Stimulated activated naive CD8-positive, alpha-beta T cell treated with anti-CD3 and anti-CD28 coated beads, Interleukin-15, Interleukin-2, amounts not matched to agents 100 U/mL and 50 U/mL, for 24 hours (primary cell): ENCODE measurements at places on chromosomes 2 and 18.

DNA sequence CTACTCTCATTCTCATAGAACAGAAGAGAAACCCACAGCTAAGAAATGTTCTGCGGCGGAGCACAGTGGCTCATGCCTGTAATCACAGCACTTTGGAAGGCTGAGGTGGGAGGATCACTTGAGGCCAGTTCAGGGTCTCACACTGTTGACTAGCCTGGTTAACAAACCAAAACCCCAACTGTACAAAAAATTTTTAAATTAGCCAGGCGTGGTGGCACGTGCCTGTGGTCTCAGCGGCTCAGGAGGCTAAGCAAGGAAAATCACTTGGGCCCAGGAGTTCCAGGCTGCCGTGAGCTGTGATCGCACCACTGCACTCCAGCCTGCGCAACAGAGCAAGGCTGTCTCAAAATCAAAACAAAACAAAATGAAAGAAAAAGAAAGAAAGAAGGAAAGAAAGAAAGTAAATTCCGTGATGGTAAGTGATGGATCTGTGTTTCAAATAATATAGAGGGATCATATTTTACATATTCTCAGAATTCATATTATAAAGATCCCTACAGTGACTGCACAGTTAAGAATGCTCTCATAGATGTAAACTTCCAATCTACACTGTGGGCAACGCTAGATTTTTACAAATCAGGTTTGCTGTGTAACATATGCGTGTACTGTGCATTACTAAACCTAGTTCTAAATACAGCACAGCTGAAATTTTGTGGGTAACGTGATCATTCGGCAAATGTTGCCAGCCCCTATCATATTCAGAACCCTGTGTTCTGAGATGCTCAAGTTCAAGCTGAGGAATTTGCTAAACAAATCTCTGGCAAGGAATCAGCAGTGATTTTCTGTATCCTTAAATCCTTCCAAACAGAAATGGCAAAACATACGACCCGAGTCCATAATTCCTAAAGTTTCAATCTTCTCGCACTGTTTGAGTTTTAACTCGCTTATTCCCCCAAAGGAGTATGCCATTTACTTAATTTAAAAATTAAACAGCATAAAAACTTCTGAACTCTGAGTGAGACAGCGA is 1.2 kb upstream of the RAB12 start:
- no peak for DNase-seq

DNA sequence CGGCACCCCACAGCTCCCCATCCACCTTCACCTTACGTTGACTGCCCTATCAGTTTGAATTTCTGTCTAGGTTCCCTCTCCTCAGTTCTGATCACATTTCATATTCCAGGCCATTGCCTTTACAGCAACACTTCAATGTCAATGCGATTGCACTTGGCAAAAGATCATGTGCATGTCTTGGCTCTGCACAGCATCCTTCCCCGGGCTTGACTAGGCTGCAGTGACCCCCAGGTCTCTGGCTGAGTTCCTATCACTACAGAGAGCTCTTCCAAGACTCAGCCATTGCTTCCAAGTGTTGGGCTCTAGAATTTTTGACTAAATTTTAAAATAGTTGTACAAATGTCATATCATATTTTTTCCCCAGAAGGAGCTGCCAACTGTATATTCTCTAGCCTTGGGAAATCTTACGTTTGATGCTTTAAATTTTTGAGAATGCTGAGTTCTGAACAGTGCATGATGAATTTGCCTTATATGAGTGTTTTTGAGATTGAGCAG is 103.8 kb upstream of the NEDD4L start:
- no peak for DNase-seq

GRCh38 chr18:74644713-74645112 is 47.0 kb downstream of the ZNF407 start:
- no peak for DNase-seq

DNA sequence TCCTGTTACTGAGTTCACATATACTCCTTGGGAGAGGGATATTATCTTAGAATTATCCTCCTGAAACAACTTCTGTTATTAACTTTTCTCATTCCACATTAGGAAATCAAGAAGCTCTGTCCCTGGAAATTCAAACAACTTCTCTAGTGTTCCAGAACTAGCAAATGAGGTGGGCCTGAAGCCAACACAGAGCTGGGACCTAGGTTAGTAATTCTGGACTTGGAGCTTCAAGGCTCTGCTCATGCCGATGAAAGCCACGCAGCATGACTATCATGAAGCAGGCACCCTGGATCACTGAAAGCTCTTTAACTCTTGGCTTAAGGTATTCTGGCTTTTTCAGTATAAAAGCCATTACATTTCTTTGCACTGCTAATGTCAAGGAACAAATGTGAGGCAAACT is 242.7 kb downstream of the TGIF1 start:
- DNase-seq = no peak

GRCh38 chr18:62585274-62586150 is 62.7 kb downstream of the ZCCHC2 start:
- DNase-seq = peak; percentile 57

GRCh38 chr18:60411715-60412114 is 39.1 kb upstream of the MC4R start:
- DNase-seq = no peak

DNA sequence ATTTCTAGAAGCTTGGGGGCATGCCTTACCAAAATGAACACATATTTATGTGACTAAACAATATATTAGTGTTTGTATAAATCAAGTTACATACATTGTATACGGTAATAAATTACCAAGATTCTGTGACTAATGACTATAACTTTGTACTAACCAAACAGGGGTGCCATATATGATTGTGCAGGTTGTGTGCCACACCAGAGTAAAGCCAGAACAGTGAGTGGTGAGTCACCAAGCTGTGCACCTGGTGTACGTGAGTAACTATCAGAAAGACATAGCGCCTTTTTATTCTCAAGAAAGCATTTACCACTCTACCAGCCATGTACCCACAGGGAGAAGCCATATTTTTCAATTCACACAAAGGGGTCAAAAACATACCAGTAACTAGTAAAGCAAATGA is 453.2 kb upstream of the PIK3C3 start:
- DNase-seq = no peak

DNA sequence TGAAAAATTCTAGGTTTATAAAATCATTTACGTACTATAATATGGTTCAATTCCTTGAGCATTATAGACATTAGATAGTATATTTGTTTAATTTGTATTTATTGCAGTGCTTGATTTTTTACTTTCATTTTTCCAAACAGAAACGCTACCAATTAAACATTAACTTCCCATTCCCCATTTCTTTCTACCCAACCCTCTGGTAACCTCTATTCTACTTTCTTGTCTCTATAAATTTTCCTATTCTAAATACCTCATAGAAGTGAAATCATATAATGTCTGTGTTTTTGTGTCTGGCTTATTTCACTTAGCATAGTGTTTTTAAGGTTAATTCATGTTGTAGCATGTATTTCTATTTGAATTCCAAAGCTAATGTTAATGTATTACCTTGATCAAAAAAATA is 11.6 kb upstream of the SLC39A10 start:
- DNase-seq = no peak

GRCh38 chr2:98643496-98644100 is 35.2 kb downstream of the UNC50 start:
- no peak for DNase-seq

GRCh38 chr2:210199186-210199765 is 26.0 kb downstream of the ACADL start:
- no peak for DNase-seq

DNA sequence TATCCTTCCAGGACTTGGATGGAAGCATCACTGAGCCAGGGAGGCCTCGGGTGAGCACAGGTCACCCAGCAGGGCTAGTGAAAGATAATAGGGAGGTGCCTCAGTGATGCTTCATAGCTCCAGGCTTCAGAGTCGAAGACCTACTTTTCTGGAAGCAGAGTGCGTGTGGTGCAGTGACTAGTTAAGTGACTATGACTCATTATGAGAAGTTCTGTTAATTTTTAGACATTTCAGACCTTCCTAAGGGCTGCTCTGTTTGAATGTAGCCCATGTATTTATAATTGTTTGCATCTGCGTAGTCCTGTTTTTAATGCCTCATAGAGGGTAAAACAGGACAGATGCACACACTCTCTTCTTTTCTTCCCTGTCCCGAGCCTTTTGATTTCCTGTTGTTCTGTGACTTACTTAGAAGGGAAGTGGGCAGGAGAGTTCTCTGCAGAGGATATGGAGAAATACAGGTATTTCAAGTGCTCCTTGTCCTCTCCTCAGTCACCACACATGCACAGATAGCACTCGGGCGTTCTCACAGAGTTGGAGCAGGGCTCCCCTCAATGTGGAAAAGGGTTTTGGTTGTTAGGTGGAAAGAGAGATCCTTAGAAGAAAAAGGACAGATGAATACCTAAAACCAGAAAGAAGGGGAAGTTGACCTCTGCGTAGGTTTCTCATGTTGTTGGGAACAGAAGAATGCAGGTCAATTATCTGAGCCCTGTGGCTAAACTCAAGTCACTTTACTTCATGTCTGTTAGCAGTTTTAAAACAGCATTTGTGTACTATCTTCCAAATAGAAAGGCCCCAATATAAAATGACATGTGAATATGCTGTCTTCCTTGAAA is 34.7 kb downstream of the RALB start:
- DNase-seq = peak; percentile 15

- DNase-seq = no peak
Measured at GRCh38 chr2:15754703-15755099, 163.0 kb downstream of the DDX1 start.

DNA sequence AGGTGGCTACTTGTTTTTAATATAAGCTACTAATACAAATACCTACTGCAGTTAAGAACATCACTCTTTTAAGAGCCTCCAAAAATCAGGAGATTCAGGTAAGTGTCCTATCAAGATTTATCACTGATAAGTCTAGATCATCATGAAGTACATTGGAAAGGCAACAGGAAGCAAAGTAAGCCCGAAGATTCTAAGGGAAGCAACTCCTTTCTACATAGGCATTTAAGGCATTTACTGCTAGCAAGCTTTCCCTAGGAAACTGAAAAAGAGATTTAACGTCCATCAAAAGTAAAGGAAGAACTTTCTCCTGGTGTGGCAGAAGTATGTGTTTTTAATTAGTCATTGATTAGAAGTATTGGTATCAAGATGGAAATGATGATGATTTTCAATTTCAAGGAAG is 3.7 kb downstream of the STK17B start:
- no peak for DNase-seq

DNA sequence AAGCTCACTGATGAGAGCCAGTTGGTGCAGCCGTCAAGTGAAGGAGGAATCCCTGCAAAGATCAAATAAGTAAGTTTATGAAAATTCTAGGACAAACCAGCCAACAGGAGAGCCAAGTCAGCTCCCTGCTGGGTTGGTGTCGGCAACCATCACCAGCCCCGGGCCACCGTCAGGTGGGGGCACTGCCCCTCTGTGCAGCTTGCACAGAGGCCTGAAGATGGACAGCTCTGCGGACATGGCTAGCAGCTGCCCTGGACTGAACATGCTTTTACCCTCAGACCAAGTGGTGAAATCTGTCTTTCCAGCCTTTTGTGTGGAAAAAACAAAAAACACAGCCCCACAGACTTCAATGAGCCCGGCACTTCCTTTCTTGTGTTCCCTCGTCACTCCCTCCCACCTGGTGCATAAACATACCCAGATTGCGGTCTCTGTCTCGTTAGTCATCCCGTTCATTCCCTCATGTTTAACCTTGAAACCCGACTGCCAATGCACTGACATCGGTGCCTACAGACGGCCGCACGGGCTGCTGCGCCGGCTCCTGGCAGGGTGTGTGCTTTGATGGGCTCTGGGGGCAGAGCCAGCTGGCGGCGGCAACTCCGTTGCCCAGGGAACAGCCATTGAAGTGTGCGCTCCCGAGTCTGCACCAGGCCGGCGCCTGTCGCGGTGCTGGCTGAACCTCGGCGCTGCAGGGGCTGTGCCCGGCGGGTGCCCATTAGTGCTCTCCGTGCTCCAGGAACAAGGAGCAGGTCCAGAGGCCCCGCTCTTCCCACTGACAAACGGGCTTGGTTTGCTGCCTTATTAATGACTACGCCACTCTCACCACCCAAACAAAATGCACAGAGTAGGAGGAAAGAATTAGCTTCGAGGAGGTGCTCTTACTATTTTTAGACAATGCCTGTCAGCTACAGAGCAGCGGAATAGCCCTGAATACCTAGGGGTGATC is 95.3 kb downstream of the EIPR1 start:
- DNase-seq = no peak

- no peak for DNase-seq
Measured at GRCh38 chr2:169649278-169649677, 44.9 kb downstream of the CFAP210 start.

- no peak for DNase-seq
Measured at GRCh38 chr2:235170536-235171521, 219.0 kb downstream of the SH3BP4 start.

GRCh38 chr2:157447741-157448140 is 3.9 kb upstream of the CYTIP start:
- no peak for DNase-seq

DNA sequence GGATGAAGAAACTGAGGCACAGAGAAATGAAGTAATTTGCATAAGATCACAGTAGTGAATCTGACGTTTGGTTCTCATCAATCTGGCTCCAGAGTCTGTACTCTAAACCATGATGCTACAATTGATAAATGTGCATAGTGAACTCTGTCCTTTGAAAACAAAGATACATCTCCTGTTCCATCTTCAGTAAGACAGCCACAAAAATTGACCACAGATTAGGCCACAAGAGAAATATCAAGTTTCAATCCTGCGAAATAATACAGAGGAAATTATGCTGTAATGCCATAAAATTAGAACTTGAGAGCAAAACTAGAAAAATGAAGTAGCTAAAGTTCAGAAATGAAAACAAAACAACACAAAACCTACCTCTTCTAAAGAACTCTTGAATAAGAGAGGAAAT is 28.4 kb downstream of the FAM98A start:
- no peak for DNase-seq

GRCh38 chr2:235106874-235107639 is 155.2 kb downstream of the SH3BP4 start:
- DNase-seq = peak; percentile 19
